ENCODE measurements at places on chromosomes 16 and 17. TPM values are rescaled to one million over a fixed set of nuclear protein-coding genes. Genes with fewer than 3 reads are reported as not detected.

The ZFPM1 gene
- 6.7 TPM for total RNA-seq

DNA sequence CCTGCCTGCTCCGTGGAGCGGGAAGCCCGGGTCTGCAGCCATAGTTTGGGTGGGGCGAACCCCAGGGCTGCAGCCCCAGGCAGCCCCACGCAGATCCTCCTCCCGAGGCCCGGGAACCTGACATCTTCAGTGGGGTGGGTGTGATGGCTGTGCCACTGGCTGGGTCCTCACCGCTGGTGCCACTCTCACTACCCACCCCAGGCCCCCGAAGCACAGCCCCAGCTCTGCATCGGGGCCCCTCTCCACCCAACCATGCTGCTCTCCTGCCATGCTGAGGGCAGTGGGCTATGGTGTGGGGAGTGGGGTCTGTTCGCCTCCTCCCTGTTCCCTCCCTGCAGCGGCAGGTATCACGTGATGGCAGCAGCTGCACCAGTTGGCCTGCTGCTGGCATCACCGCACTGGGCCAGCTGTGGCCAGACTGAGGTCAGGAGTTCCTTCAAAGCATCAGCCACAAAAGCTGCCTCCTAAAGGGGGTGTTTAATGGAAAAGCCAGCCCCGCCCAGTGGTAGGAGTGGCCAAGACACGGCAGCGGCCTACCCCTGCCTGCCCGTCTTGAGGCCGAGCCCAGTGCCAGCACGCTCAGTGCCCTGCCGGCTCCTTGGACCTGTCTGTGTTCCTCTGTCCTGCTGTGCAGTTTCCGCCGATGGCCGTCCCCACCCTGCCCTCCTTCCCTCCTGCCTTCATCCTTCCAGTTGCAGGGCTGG, 10.8 kb downstream of the KCTD5 start:
- no peaks in the 10 kb centered on the region for H3K27me3 ChIP-seq
- DNase-seq, result no peak
- H3K36me3 ChIP-seq, result peaks cover 5% of the 10 kb centered on the region
- H3K4me1 ChIP-seq, result no peaks in the 10 kb centered on the region
- H3K27ac ChIP-seq, result no peak overlapping the region

DNA sequence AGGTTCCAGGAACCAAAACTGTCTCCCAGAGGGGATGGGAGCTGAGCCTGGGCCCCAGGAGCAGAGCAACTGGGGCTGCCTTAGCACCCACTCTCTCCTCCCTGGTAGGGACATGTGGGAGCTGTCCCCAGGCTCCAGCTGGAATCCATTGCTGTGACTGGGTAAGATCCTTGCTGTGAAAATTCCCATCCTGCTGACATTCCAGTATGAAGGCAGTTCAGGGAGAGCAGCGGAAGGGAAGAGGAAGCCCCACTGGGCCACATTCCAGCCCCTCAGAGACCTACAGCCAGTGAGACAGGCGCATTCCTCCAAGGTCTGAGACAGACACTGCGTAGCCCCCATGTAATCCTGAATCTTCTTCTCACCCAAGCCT, 24.2 kb downstream of the MYO18A start:
- no peaks in the 10 kb centered on the region for H3K36me3 ChIP-seq
- peak overlapping the region; percentile 82 for H3K27ac ChIP-seq
- peaks cover 21% of the 10 kb centered on the region for H3K4me1 ChIP-seq
- H3K27me3 ChIP-seq, result no peaks in the 10 kb centered on the region

DNA sequence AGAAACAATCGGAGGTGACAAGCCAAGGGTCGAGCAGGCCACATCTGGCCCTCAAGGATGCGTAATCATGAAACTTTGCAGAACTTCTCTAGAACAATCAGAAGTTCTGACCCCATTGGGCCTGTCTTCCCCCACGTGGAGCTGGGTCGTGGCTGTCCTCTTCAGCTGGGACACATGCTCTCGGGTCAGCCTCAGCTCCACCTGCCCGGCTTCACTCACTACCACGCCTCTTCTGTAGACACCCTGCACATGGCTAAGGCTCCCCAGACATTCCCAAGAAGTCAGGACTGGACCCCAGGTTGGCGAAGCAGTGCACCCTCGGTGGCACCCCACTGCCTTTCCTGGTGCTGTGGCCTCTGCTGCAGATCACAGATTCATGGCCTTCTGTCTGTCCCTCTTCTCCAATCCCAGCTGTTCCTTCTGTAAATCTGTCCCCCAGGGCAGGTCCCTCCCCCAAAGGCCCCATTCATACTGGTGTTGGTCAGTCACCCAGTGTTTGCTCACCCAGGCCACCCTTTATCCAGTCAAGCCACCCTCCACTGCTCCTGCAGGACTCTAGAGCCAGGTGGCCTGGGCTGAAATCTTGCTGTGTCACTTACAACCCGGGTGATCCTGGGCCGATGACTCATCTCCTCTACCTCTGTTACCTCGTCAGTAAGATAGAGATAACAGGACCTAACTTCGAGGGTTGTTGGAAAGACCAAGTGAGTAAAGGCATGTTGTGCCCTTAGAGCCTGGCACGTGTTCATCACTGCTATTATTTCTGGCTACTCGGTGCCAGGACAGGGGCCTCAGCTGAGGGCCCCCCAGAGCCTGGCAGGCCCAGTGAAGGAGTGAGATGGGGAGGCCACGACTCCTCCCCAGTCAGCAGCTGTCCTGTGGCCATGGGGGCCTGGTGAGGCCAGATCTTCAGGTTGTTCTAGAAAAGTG, 1.4 kb upstream of the SLC5A11 start:
- no peak overlapping the region for H3K4me3 ChIP-seq
- H3K27me3 ChIP-seq, result peaks cover 4% of the 10 kb centered on the region
- H3K36me3 ChIP-seq, result no peaks in the 10 kb centered on the region
- DNase-seq, result no peak
- H3K27ac ChIP-seq, result no peak overlapping the region

DNA sequence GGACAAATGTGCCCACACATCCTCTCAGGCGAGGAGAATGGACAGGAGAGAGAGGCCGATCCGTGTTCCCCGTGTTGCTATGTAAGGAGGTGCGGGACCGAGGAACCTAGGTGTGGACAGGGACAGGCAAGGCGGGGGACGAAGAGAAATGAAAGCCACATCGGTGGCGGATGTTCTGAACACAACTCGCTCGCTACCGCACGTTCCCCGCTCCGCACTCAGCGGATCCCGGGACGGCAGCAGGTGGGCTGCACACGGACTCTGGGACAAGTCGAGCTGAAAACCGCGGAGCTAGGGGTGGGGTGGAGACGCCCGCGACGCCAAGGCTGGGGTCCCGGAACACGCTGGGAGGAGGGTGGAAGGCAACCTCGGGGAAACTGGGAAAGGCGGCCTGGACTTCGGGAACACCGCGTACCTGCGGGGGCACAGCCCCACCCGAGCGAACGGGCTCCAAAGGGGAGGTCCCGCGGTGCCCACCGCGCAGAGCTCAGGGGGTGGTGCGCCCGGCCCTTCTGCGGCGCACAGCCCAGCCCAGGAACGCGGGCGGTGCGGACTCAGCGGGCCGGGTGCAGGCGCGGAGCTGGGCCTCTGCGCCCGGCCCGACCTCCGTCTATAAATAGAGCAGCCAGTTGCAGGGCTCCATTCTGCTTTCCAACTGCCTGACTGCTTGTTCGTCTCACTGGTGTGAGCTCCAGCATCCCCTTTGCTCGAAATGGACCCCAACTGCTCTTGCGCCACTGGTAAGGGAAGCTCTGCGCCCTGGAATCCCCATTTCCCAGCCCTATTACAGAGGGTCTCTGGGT, at the start of gene MT1E:
TSS of gene MT1E (plus strand) at position 642 of the 803 bp plus-strand sequence. CDS start at position 713, 71 bp downstream.
- peak; percentile 82 for DNase-seq
- H3K27me3 ChIP-seq, result peaks cover 40% of the 10 kb centered on the region
- H3K27ac ChIP-seq, result peak within 1 kb of the TSS; percentile 80
- peaks cover 1% of the 10 kb centered on the region for H3K36me3 ChIP-seq

The SEPTIN12 gene
- not detected for total RNA-seq

GRCh38 chr16:2686912-2687507, 4.7 kb downstream of the KCTD5 start:
- H3K4me1 ChIP-seq, result peaks cover 26% of the 10 kb centered on the region
- peak overlapping the region; percentile 61 for H3K4me3 ChIP-seq
- DNase-seq, result peak; percentile 47
- no peaks in the 10 kb centered on the region for H3K27me3 ChIP-seq

DNA sequence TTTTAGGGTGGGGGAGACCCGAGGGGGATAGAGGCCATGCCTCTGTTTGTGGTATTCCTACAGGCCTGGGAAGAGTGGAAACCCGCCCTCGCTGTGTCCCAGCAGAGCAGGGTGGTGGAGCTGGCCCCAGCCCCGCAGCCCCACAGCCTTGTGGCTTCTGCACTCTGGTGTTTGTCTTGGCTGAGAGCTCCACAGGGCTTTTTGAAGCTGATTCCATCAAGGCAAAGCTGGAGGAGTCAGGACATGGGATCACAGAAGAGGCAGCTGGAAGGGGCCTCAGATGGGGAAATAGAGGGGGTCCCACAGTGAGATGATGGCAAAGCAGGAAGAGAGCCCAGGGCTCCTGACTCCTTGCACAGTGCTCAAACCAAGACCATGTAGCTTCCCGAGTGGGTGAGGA, 5.0 kb upstream of the WFIKKN2 start:
- no peak overlapping the region for H3K27ac ChIP-seq
- H3K27me3 ChIP-seq, result peaks cover 9% of the 10 kb centered on the region
- no peaks in the 10 kb centered on the region for H3K4me1 ChIP-seq
- no peak for DNase-seq

- DNase-seq, result no peak
- H3K27me3 ChIP-seq, result no peaks in the 10 kb centered on the region
- no peak overlapping the region for H3K4me3 ChIP-seq
- H3K36me3 ChIP-seq, result peaks cover 45% of the 10 kb centered on the region
- H3K4me1 ChIP-seq, result peaks cover 64% of the 10 kb centered on the region
These were observed 47.5 kb downstream of the N4BP1 start for GRCh38 chr16:48562475-48562874.

DNA sequence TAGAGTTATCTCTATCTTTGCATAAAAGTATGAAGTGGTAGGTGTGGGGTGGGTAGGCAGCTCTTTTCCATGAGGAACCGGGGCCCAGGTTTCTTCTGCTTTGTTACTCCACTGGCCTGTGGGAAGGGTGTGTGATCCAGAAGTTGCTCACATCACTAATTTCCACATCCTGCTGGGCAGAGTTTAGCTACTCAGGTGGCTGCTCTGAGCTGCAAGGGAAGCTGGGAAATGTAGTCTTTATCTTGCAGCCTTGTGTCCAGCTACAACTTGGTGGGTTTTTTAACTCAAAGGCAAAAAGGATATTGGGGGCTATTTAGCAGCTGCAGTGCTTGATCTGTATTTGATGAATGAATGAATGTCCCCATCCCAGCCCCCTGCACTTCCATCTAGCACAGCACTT, 335.3 kb downstream of the SNX29 start:
- no peaks in the 10 kb centered on the region for H3K36me3 ChIP-seq
- no peak for DNase-seq
- no peaks in the 10 kb centered on the region for H3K27me3 ChIP-seq
- no peak overlapping the region for H3K27ac ChIP-seq
- peaks cover 4% of the 10 kb centered on the region for H3K4me1 ChIP-seq
- H3K4me3 ChIP-seq, result no peak overlapping the region

The DNAAF8 gene
- total RNA-seq, result 0.62 TPM

The TPSD1 gene
- not detected for total RNA-seq

- H3K4me3 ChIP-seq, result no peak overlapping the region
- no peak for DNase-seq
- H3K4me1 ChIP-seq, result no peaks in the 10 kb centered on the region
- H3K36me3 ChIP-seq, result no peaks in the 10 kb centered on the region
- H3K27me3 ChIP-seq, result no peaks in the 10 kb centered on the region
- H3K27ac ChIP-seq, result no peak overlapping the region
These were observed 20.2 kb downstream of the ABR start for GRCh38 chr17:1159431-1160180.

The AGRP gene
- 0.40 TPM for total RNA-seq

The SCARF1 gene
- 2.5 TPM for total RNA-seq

DNA sequence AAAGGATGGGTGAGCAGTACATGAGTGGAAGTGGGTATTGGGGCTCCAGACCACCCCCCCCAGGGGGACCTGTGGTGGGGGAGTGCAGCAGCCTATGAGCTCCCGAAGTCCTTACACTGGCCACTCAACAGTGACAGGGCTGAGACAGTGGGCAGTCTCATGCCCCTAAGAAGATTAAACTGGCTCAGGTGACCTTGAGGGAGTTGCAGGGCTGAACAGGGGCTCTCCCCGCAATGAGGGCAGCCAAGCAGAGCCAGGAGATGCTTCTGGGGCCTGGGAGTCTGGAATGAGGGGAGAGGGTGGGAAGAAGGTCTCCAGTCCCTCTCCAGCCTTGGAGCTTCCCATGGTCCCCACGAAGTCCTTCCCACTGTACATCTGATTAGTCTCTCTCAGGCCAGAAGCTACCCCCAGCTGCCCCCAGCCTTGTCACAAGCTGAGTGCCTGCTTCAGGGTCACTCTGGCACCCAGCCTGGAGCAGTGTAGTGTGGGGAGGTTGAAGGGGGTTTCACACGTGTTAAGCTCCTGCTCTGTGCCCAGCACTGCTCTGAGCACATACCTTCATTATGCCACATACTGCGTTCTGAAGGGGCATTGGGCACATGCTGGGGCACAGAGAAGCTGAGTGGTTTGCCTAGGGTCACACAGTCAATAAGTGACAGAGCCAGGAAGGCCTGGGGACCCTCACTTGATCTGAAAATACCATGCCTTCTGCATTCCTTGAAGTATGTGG, 1.0 kb upstream of the CDH16 start:
- H3K36me3 ChIP-seq, result no peaks in the 10 kb centered on the region
- H3K27me3 ChIP-seq, result peaks cover 35% of the 10 kb centered on the region
- no peak overlapping the region for H3K27ac ChIP-seq
- DNase-seq, result no peak

The BOLA2 gene
- total RNA-seq, result 9.3 TPM
